ENCODE measurements at places on chromosomes 11 and 22.

DNA sequence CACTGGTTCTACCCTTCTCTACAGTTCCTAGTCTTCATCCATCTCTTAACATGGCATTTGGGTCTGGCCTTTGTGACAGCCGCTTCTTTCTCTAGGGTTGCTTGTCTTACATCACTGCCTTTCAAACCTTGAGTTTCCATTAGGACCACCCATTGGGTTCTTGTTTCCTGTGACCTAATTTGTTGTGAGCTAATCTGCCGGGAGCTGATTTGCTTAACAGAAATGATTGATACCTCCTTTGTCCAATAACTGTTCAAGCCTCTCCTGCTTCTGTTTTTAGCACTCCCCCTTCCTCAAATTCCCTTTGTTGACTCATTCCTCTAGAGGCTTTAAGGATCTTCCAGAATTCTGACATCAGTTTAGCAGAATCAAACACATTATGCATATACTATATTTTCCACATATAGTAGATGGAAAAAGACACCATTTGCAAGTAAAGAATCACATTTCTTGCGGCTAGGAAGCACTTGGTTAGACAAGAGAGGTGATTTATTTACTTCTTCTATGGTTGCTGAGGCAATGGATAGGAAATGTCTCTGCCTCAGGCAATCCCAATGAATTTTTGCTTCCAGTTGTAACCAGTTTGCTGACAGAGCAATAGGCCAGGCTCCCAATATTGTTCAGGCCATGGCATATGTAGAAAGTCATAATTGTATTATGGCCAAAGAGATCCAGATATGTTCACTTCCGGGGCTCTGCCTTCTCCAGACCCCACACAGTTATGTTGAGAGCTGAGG lies 130.7 kb downstream of the SNX19 start:
- no peak for DNase-seq

- no peak for DNase-seq
Observed at GRCh38 chr22:21068681-21069276, 23.0 kb downstream of the LRRC74B start.

DNA sequence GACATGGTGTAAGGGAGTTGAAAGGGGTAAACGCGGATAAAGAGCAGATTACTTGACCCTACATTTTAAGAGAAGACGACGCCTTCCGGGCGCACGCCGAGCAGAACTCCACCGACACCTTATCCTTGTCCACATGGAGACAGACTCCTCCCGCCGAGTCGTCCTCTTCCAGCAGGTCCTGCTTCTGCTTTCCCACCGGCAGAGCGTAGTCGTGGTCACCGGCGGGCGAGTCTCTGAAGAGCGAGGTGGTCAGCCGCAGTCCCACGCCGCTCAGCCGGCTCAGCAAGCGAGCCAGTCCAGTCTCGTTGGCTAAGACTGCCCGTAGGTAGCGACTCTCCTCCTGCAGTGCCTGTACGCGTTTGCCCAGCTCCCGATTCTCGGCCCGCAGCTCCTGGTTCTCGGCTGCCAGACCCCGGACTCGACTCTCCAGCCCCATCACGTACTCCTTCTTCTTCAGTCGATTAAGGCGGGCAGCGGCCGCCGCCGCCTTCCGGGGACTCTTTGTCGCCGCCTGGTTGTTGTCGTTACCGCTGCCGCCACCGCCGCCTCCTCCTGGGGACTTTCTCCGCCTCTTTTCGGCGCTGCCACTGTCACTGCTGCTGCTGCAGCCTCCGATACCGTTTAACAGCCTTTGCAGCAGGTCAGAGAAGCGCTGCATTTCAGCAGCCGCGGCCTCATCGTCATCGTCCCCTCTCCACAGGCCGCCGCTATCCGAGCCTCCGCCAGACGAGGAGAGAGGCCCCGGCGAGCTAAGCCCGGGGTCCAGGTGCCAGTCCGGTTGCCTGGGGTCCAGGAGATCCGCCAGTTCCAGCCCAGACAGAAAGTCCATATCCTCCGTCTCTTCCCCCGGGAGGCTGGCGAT lies 945 bp downstream of the CREBZF start:
- DNase-seq = no peak

DNA sequence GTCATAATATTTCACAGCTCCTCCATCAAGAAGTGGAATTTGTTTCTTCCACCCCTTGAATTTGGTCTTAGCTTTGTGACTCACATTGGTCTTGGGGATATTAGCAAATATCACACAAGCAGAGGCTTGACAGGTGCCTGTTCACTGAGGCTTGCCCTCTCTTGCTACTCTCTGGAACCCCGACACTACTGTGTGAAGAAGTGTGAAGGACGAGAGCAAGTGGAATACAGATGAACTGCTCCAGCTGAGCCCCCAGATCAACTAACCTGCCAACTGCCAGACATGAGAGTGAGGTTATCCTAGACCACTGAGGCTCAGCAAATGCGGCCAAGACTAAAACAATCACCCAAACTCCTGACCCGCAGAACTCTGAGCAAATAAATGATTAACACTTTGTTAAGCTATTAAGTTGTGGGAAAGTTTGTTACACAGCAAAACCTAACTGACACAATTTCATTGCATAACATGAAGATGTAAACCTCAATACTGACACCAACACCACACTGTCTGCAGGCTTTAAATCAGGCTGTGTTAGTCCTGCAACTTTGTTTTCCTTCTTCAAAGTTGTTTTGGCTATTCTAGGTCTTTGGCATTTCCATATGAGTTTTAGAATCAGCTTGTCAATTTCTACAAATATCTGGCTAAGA lies 142.5 kb downstream of the APOL5 start:
- no peak for DNase-seq
